ENCODE measurements at places on chromosomes 7 and 10.

DNA sequence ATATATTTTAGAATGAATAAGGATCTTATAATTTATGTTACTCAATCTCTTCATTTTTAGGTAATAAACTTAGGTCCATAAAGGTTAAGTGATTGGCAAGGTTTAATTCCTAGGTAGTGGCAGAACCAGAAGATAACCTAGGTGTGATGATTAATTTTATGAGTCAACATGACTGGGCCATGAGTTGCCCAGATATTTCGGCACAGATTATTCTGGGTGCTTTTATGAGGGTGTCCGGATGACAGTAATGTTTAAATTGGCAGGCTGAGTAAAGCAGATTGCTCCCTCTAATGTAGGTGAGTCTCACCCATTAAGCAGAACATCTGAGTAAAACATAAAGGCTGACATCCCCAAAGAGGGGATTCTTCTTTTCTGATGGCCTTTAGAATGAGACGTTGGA is 1349.3 kb upstream of the CELF2 start:
- DNase-seq: no peak

DNA sequence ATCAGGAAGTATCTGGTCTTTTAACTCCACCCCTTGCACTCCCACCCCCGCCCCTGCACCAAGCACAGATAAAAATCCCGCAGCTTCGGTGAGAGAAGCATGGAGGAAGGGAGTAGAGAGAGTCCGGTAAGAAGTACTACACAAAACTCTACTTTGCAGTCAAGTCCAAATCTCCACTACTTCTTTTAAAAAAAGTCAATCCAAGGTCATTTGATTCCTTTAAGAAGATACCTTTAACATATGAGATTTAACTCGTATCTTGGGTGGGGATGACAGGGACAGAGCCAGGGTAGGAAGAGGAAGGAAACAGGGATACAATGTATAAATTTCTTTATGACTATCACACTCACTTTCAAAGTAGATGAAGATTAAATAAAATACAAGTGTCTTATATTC is 132.1 kb downstream of the NRBF2 start:
- DNase-seq: peak; percentile 17

GRCh38 chr7:127666602-127667001 is 14.6 kb downstream of the SND1 start:
- DNase-seq: no peak

- no peak for DNase-seq
These were observed 40.5 kb upstream of the CREB5 start for GRCh38 chr7:28371846-28372245.

DNA sequence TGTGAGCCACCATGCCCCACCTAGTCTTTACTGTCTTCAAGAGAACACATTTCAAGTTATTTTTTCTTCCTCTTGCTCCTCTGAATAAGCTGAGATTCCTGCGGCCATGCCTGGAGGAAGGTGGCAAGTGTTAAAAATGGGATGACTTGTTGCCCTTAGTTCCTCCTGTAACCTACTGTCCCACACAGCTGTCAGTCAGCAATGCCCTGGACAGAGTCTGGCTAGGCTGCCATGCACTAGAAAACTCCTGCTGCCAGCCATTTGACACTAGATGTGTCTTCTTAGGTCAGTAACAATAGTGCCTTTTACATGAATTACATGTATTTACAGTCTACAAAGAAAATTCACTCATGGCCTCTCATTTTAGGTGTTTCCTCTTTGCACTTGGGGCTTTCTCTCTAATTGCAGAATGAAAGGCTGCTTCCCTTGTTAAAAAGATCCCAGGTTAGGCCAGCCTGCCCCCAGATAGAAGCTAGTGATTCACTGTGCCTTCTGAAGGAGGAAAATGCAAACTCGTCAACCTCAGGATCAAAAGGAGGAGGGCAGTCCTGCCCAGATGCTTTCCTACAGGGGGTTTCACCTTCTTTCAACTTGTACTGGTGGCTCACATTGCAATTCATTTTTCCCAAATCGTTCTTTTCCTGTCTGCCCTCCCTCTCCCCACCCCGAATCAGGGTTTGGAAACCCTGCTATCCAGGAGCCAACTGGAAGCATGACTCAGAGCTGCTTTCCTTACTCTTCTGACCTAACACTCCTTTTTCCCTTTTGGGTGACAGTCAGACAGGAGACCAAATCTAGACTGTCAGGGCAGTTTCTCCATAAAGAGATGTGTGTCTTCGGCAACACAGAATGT is 136.6 kb downstream of the SPAG6 start:
- no peak for DNase-seq

- DNase-seq: no peak
These were observed 38.1 kb downstream of the ADAP1 start for GRCh38 chr7:916291-916941.

DNA sequence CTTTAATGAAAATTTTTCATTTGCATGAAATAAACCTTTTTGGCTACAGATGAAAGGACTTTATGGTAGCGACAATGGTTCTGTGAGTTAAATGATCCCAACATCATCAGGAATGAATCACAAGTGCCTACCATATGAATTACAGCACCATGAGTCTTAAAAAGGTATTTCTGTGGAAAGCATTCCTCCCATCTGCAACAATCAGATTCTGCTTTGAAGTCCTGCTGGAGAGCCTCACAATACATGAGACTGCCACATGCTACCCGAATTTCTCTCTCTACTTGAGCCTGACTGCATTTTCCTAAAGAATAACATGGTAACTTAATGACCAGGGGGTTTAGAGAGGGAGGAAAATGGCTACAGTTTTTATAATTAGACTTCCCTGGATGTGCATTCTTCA is 190.3 kb downstream of the TWIST1 start:
- DNase-seq: no peak

- DNase-seq: no peak
These were observed 105.3 kb upstream of the LYZL2 start for GRCh38 chr10:30734901-30735300.

- no peak for DNase-seq
These were observed 23.2 kb downstream of the CALCR start for GRCh38 chr7:93551063-93551895.

DNA sequence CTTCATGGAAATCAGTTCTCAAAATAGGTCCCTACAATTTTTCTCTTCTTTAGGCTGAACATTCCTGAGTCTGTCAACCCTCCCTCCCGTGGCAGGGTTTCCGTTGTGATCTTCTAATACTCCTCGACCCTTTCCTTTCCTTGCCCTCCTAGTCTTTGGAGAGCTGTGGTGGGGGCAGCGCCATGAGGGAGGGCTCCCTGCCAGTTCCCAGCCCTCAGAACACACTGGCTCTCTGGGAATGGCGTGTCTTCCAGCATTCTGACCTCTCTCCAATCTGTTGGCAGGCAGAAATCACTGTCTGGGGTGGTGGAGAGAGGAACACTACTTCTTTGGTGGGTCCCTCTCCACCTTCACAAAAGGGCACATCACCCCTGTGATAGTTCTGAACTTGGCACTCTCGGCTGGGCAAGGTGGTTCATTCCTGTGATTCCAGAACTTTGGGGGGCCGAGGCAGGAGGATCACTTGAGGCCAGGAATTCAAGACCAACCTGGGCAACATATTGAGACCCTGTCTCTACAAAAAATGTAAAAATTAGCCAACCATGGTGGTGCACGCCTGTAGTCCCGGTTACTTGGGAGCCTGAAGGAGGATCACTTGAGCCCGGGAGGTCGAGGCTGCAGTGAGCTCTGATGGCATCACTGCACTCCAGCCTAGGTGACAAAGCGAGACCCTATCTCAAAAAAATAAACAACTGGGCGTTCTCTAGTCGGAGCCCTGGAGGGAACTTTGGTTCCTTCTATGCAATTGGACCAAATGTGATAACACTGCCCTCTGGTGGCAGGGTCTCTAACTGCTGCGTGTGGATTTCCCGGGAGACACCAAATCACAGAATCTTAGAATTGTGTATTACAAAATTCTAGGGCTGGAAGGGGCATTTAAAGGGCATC is 13.1 kb upstream of the ARPC1A start:
- peak; percentile 64 for DNase-seq

GRCh38 chr7:103989200-103989784 is at the start of gene RELN:
Gene RELN, minus strand, starts transcription at chr7:103989658. Its CDS starts 302 bp downstream, at chr7:103989356.
- no peak for DNase-seq

GRCh38 chr10:66455304-66455703 is 470.5 kb upstream of the LRRTM3 start:
- DNase-seq: no peak

DNA sequence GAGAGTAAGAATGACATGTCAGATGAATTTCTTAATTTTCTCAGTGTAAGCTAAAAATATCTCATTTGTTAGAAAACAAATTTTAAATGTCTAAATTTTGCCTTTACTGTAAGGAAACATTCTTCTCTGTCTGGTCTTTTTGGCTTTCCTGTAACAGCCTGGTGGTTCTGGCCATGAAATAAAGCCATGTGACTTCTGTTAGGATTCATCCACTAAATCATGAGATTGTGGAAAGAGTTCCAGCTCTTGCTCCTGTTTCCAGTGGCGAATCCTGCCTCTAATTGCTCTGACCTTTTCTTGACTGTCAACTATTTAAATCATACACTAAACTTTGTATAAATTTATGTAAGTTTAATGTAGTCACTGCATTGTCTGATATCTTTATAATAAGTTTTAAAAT is 398.5 kb upstream of the AKR1E2 start:
- no peak for DNase-seq

DNA sequence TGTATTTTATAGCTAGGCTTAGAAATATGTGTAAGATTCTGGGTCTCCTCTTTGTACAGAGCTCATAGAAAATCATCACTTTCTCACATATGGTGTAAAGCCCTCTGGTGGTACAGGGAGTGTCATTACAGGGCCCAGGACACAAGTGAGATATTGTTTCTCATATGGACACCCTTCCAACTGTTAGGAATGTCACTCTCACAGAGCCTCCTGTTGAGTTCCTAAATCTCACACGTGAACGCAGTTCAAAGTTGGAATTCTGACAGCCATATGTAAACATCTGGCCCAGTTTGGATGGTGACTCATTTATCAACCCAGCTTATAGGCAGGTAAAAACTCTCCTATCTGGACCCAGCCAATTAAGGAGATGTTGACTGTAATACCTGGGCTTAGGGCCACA is 35.4 kb upstream of the ZNF107 start:
- no peak for DNase-seq

GRCh38 chr10:68594405-68594804 is 34.3 kb downstream of the TET1 start:
- no peak for DNase-seq

GRCh38 chr7:39602351-39602750 is 21.0 kb upstream of the RALA start:
- no peak for DNase-seq

DNA sequence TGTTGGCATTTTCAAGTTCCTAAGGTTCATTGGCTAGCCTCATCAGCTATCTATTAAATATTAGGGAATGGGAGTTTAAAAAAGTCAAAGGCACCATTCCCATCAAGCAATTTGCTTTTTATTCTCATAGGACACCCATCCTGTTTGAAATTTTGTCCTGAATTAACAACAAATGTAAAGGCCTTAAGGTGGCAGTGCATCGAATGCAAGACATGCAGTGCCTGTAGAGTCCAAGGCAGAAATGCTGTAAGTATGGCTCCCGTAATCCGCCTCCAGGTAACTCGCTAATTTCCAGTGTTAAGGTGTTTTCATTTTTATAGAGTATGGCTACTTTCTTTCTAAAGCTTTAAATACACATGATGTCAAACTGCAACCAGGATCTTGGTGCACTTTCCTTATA is 141.9 kb upstream of the SAMD8 start:
- DNase-seq: no peak

DNA sequence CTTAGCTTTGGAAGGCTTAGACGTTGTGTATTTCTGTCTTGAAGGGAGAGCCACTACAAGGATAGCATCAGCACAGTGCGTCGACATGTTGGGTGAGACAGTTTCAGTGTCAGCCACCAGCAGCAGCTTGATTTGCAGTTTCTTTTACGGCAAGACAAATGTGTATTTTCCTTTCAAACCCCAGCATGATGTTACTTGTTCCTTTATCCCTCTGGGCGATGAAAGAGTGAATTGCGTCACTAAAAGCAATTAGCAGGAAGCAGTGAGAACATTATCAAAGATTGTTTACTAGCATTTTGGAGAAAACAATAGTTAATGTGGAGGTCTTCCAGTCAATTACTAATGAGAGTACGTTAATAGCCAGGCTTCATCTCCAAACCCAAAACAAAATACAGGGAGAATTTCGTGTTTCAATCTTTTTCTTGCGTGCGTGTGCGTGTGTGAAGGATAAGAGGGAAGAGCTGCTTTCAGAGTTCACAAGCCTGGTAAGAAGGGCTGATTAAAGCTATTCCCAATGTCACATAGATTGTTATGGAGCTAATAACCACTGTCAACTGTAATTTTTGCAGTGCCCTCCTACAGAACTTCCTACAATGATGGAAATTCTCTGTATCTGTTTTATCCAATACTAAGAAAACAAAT is 157.1 kb upstream of the AOAH start:
- no peak for DNase-seq

GRCh38 chr7:7720193-7720592 is 1.8 kb upstream of the RPA3 start:
- DNase-seq: no peak

DNA sequence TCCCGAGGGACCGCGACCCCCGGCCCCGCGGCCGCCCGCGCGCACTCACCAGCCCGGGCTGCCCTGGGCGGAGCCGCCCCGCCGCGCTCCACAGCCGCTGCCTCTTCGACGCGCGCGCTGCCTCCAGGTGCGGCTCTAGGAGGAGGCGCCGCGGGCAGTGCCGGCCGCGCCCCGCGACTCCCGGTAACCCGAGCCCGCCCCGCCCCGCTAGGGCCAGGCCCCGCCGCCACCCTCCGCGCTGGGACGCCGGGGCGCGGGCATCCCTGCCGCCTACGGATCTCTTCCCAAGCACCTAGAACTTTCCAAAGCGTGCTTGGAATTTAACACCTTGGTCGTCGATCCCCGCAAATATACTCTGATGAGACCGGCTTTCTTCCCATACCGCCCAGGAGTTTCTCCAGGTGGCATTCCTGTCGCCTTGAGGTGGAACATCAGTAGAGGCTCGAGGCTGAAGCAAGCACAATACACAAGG is at the start of gene SLC26A5:
Gene SLC26A5 (minus strand): TSS at position 159 of the 472 bp plus-strand sequence. CDS start 24,693 bp downstream, outside the sequence.
- DNase-seq: no peak

DNA sequence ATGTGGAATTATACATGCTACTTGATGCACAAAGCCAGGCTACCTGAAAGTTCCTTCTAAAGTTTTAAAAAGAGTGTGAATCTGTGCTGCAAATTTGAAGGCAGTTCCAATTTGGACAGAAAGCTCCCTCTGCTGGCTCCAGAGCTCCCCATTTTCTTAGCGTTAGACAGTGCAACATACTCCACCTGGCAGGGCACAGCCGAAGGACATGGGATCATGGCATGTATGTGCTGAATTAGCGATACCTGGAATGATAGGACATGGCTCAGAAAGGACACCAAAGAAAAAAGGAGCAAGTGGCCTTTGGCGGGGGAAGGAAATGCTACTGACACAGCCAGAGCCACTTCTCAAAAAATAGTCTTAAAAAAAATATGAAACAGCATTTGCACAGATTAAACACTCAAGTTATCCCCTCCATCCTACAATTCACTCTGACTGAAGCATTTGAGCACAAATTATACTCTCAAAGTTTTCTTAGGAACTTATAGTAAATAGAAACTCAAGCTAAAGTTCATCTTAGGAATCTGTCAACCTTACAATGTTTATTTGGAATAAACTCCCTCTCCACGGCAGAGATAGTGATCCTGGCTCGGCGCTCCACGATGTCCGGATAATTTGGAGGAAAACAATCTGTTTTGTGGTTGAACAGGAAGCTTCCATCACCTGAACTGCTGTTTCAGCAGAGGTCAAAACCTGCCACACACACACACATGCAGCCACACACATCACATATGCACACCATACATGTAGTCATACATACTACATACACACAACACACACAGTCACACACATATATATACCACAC is 80.0 kb downstream of the C7orf25 start:
- no peak for DNase-seq

GRCh38 chr10:129774082-129774735 is 189.9 kb downstream of the EBF3 start:
- DNase-seq: no peak

All from nucleus accumbens (tissue), 56 donors.